ENCODE measurements at places on chromosomes 16 and 17. TPM values are rescaled to one million over a fixed set of nuclear protein-coding genes. Genes with fewer than 3 reads are reported as not detected.
A peak's percentile ranks its signal among the peaks of the same experiment; 100 is the strongest.

GRCh38 chr16:54199487-54200160 is 87.0 kb downstream of the IRX3 start:
- DNase-seq = no peak

DNA sequence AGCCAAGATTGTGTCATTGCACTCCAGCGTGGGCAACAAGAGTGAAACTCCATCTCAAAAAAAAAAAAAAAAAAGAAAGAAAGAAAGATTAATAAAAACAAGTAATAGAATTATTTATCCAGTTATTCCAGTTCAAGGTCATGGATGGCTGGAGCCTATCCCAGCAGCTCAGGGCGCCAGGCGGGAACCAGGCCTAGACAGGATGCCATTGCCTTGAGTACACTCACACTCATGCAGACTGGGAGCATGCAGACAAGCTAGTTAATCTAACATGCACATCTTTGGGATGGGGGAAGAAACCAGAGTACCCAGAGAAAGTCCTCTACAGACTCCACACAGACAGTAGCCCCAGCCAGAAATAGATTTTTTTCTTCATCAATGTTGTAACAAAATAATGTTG is 17.9 kb downstream of the PDP2 start:
- peak; percentile 73 for DNase-seq

DNA sequence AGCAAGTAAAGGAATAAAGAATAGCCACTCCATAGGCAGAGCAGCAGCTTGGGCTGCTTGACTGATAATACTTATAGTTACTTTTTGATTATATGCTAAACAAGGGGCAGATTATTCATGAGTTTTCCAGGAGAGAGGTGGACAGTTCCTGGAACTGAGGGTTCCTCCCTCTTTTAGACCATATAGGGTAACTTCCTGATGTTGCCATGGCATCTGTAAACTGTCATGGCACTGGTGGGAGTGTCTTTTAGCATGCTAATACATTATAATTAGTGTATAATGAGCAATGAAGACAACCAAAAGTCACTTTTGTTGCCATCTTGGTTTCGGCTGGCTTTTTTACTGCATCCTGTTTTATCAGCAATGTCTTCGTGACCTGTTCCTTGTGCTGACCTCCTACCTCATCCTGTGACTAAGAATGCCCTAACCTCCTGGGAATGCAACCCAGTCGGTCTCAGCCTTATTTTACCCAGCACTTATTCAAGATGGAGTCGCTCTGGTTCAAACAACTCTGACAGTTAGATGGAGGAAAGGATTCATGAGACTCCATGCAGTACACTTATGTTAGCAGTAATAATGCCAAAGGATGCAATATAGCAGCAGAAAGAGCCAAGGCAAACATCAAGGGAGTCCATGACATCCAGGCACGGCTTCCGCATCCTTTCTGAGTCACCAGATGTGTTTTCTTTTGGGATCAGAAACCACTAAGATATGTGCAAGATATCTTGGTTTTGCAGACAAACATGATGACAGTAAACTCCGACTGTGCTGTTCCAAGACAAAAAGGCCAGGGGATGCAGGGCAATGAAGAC is 55.8 kb upstream of the B4GALNT2 start:
- DNase-seq = peak; percentile 79

- DNase-seq = peak; percentile 50
Measured at GRCh38 chr17:82105882-82106687, 8.0 kb upstream of the FASN start.

Gene TEKT1
- not detected for total RNA-seq
